ENCODE measurements at places on chromosomes 5 and 9.

DNA sequence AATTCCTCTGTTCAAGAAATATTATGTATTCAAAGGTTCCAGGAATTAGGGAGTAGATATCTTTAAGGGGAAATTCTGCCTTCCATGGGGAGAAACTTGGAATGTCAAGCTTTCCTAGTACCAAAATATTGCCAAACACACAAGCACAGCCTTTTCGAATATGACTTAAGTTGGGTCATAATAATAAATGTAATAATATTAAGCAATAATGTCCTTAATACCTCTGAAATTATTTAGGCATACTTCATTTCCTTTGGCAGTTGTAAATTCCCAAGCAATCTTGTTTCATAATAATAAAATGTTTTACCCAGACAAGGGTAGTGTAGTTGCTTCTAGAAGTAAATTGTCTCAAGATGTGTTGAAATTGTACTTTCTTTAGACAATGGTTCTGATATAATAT lies 630.3 kb upstream of the CDH18 start:
- DNase-seq: no peak

- no peak for DNase-seq
Observed at GRCh38 chr9:22078081-22078480, 69.0 kb upstream of the CDKN2B start.

DNA sequence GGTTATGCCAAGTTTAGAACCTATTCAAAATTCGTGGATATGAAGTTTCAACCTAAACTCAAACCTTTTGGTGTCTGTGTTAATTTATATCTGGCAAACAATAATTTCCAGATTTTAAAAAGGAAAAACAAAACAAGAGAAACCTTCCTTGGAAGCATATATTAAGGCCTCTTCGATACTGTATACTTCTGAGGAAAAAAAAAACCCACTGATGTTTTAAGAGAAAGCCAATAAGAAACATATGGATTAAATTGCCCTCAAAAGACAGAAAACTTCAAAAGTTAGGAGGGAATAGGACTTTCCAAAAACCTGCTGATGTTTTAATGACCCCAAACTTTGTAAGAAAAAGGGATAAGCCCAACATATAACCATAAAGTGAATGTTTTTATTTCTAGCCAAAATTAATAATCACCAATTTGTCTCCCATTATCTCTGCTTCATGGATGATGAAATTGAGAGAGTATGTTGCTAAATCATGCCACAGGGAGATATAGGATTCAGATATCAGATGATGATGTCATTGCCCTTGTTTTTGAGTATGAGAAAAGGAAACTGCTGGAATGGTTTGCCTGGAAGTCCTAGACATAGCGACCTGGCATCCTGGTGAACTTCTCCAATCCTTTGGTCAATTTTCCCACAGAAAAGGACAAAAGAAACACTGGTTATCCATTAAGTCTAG lies 423.9 kb downstream of the DMRT2 start:
- no peak for DNase-seq

DNA sequence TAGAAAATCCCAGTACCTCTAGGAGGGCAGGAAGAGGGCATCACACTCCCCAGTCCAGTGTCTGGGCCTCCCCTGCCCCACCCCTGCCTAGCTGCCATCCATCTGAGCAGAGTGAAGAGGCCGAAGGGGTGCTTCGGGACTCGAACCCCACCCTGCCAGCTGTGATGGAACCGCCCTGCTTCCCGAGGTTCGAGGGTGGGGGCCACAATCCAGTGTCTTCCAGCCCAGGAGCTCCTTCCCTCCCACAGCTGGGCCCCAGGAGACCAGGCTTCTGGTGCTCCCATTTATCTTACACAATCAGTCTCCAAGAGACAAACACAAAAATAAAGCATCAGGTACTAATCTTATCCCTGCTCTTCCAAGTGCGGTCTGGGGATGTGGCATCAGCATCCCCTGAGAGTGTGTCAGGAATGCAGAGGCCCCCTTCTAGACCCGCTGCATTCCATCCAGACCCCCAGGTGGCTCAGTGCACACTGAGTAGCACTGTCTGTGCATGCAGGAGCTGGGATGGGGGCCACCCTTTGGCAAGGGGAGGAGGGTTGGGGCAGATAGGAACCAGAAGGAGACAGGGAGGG lies 122.8 kb upstream of the TBC1D2 start:
- DNase-seq: no peak

GRCh38 chr5:135422419-135422818 lies 23.4 kb upstream of the MACROH2A1 start:
- no peak for DNase-seq
